Kasumi-1 (cell line): ENCODE measurements at places on chromosomes 12 and 14.

GRCh38 chr12:88122666-88123065 is 19.2 kb downstream of the CEP290 start:
- DNase-seq = no peak

DNA sequence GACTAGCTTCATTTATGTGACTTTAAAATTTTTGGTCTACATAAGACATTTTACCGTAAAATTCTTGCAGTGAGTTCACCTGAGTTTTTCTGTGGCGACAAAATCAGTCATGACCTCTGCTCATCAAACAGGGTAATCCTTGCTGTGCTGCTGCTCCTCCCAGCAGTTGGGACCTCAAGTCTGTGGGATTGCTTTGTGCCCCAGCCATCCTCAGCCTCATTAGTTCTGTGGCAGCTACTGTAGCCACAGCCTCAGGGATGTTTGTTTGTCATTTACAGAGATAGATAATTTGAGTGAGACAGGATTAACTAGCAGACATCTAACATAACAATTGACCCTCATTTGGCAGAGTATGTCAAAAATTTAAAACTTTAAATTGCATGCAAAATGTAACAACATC is 357.0 kb downstream of the PCNX1 start:
- DNase-seq = no peak

DNA sequence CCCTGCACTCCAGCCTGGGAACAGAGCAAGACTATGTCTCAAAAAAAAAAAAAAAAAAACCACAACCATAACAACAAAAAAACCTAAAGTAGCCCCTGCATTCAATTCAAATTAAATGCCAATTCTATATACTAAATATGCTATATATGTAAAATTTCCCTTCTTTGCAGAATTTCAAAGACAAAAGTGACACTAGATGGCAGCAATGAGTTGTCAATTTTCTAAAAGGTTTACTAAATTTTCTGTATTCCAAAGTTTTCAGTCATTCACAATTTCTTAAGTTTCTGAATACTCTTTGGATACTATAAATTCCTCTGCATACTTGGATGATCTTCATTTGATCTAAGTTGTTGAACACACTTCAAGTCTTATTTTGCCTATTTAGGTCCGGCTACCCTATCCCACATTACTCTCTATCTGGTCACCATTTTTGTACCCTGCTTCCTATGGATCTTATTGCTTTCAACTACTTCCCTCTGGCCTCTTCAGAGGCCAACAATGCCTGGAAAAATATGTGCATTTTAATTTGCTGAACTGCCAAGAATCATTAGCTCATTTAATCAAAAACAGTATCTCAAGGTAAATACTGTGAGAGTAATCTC is 27.9 kb downstream of the HNRNPC start:
- DNase-seq = peak; percentile 35

- DNase-seq = no peak
Measured at GRCh38 chr12:44626883-44627282, 249.2 kb downstream of the NELL2 start.

GRCh38 chr14:100453930-100454329 is 130.8 kb downstream of the SLC25A47 start:
- no peak for DNase-seq

DNA sequence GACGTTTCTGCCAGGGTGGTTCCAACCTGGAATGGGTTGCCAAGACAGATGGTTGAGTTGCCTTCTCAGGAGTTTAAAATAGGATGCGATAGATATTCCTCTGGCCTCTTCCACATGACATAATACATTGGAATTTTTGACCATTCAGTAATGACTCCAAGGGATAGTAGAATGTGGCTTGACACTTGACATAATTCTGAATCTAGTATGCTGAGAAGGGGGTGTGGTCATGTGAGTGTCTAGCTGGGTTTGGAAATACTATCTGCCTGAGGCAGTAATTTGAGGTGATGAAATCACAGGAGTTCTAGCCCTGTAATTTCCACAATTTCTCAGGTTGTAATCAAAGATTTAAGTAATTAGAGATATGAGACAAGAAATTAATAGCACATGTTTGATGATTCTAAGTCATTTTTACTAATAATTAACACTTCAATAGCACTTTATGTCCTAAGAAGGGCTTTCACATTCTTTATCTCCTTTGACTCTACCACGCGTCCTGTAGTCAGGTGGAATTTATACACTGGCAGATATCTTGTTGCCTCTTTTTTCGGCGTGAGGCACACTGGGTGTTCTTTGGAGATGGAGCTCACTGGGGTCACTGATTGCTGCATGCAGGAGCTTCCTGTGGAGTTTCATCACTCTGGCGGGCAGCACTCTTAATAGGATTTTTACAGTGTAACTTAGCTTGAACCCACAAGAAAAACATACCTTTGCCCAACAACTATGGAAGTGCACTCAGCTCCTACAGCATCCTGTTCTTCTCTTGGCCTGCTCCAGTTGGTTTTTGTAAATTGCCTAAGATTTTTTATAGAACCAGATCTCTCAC is 3.2 kb upstream of the AMIGO2 start:
- DNase-seq = no peak

GRCh38 chr12:124548854-124549378 is 18.5 kb downstream of the NCOR2 start:
- no peak for DNase-seq

- DNase-seq = no peak
Measured at GRCh38 chr12:98752726-98753125, 107.6 kb downstream of the APAF1 start.

DNA sequence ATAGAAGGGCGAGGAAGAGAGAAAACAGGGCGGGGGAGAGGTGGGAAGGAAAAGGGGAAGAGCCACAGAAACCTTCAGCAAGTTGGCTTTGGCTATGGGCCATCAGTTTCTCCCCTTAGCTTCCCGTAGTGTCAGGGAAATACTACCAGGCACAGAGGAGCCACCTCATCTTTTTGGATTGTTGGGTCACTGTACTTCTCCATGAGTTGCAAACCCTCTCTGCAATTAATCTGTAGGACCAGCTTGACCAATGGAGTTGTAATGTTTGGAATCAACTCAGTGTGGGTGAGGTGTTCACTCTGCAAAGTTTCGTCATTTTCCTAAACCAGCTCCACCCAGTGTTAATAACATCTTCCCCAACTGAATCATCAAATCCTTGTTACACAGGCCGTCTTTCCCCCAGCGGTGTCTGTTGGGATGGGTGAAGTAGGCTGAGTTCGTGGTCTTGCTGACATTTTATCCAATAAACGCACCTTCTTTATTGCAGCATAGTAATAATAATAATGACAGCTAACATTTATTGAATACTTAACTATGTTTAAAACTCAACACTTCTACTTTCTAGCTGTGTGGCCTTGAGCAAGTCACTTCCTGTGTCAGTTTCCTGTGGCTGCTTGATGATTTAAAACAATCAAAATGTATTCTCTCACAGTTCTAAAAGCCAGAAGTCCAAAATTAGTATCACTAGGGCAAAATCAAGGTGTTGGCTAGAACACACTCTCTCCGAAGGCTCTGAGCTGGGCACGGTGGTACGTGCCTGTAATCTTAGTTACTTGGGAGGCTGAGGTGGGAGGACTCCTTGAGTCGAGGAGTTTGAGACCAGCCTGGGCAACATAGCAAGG is 8.1 kb upstream of the GLTP start:
- DNase-seq = peak; percentile 65

DNA sequence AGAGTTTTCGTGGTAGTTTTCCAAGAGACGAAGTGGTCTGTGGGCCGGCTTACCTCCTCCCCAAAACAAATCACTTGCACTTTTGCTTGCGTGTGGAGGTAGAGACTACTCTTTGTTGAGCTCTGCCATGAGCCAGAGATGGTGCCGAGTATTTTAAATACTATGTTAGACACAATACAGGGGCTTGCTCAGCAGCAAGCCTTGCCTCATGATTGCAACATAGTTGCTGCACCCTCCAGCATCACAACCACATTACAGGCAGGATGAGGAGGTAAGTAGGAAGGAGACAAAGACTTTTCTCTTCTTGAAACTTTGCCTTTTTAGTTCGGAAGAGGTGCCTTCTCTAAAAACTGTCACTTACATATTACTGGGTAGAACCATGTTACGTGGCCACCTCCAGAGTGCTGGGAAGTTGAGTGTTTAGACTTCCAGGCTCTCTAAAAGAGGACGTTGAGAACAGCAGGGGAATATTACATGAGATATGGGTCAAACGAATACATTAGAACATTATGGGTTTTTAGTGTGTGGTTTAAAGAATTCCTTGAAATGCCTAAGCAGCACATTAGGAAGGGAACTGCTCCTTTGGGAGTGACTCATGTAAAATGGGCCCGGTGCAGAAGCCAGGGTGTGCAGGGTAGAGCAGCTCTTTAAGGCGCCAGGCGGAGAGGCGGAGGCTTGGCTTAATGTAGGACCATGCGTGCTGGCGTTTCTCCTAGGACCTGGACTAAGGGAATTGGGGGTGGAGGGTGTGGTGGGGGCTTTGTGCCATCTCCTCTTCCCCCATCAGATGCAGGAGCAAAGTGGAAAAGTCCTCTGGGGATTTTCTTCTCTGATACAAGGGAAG is 110.6 kb upstream of the PRMT8 start:
- DNase-seq = no peak

DNA sequence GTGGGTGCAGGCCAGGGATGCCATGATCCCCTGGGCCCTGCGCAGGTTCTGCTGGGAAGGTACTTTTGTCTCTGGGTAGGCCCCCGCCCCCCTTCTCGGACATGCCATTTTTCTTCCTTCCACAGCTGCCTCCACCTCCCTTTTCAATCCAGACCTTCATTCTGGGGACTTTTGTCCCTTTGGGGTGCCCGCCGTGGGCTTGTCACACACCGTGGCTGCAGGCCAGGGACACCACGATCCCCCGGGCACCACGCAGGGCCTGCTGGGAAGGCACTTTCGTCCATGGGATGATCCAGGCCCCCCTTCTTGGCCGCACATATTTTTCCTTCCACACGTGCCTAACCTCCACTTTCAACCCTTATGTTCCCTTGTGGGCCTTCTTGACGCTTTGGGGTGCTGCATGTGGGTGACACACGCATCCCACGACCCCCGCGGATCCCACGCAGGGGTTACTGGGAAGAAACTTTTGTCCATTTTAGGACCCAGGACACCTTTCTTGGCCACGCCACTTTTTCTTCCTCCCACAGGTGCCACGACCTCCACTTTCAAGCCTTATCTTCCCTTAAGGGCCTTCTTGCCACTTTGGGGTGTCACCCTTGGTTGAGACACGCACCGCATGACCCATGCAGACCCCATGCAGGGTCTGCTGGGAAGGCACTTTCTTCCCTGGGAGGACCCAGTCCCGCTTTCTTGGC is 272.5 kb downstream of the ALG10 start:
- DNase-seq = no peak

DNA sequence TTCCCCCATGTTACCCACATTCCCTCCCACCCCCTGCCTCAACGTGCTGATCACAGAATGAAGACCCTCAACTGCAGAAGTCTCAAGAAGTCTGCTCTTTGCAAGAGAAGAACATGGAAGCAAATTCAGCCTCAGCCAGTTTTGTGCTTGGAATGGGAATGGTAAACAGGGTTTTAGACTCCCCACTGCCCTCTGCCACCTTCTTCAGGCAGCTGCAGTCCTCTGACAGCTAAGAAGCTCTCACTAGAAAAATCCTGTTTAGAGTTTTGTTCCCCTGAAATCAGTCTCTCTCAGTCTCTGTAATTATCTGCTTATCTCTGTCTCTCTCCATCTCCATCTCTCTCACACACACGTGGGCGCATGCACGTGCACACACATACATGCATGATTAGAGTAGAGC is 85.4 kb downstream of the CRACR2A start:
- no peak for DNase-seq

GRCh38 chr12:129563266-129563665 is 340.6 kb downstream of the TMEM132D start:
- DNase-seq = no peak
